LHCN-M2 (cell line): ENCODE measurements at places on chromosomes 1 and 21.

- DNase-seq: peak; percentile 81
Observed at GRCh38 chr1:208652296-208653160, 408.3 kb upstream of the PLXNA2 start.

DNA sequence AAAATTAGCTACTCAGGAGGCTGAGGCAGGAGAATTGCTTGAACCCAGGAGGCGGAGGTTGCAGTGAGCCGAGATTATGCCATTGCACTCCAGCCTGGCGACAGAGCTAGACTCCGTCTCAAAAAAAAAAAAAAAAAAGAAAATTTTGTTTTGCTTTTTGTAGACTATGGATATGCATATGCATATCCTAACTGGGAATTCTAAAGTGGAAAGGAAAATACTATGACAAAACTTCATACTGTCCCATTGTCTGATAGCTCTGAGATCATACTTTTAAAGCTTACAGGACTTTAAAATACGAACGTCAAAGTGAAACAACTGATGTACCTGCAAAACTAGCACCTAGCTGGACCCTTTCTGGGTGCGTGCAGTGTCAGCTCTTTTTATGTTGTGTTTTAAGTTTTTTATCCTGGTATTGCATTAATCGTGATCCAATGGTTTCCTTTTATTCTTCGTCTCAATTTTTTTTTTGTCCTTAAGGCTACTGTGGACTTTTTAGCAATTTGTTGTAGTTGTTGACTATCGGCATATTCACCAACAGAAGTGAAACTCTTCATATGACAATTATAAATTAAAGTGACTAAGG, 19.2 kb downstream of the SPRTN start:
- no peak for DNase-seq

GRCh38 chr1:245807954-245808719, 653.4 kb downstream of the KIF26B start:
- no peak for DNase-seq

DNA sequence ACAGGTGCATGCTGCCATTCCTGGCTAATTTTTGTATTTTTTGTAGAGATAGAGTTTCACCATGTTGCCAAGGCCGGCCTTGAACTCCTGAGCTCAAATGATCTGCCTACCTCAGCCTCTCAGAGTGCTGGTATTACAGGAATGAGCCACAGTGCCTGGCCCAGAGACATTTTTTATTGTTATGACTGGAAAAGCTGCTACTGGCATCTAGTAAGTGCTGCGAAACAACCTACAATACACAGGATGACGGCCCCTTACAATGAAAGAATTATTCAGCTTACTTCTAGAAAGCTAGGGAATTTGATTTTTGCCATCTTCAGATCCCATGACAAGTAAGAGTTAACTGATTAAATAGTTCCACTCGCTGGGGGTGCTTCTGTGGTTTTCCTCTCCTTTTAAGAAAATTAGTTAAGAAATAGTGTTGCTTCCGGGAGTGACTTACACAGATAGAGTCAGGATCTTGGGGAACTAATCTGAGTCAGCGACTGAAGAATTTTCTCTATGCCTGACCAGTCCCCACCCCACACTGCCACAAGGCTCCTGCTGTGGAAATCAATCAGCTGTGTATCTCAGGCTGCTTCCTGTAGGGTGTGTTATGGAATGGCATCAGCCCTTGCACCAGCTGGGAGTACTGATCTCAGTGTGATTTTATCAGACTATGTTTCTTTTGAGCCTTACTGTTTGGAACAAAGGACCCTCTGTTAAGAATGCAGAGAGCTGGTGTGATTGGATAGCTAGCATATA, 93.0 kb upstream of the BMP8A start:
- peak; percentile 100 for DNase-seq

GRCh38 chr1:230544758-230545157, 97.5 kb upstream of the COG2 start:
- DNase-seq: no peak

DNA sequence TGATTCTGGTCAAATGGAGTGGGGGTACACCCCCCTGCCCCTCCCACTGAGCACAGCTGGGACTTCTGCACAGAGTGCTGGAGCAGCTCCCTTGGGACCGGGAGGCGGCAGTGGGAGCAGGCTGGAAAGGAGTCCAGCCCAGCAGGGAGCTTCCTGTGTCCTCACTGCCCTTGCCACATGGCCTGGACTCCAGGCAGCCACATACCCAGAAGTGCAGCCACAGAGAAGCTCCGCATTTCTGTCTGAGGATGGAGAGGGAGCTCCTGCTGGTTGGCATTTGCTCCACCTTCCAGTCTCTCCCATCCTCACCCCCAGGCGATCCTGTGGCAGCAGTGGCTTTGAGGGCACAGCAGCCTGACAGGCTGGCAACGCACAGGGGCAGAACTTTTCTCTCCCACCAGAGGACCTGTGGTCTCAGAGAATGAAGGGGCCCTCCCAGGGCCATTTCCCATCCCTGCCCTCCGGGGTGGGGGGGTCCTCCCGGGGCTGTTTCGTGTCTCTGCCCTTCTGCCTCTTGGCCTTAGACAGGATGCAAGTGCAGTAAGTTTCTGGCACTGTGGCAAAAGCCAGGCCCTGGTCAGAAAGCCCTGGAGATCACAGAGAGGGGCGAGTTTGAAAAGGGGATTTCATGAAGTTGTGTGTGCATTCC, 103.6 kb upstream of the COL6A1 start:
- peak; percentile 73 for DNase-seq

- peak; percentile 49 for DNase-seq
Observed at GRCh38 chr1:85554630-85555327, 25.8 kb upstream of the CCN1 start.

DNA sequence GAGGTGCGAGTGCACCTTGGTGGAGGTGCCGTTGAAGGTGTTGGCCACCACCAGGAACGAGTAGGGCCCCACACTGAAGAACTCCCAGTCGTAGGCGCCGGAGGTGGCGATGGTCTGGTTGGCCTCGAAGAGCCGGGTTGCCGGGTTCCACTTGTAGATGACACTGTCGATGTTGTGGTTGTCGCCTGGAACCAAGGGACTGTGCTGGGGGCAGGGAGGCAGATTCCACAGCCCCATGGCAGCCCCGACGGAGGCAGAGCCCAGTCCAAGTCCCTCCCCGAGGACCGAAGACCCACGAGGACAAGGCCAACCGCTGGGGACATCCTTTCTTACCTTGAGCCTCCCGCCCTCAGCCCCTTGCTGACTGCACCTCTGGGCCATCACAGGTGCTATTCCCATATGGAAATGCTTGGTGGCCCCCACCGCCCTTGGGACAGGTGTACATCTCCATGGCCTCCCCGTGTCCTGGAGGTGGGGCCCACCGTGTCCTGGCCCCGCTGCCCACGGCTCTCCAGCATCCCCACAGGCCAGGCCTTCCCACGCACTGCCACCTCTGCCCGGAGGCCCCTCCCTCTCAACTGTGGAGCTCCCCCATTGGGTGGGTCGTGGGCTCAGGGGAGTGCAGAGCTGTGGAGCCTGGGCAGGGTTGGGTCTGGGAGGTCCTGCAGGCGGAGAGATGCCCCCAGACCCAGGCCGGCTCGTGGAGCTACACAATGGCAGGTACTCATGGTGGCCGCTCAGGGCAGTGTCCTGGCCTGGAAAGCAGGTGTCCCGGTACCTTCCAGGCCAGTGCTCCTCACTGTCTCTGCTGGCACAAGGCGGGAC, 17.9 kb downstream of the KRTAP10-1 start:
- no peak for DNase-seq

- peak; percentile 66 for DNase-seq
Observed at GRCh38 chr1:206912445-206913095, 9.2 kb downstream of the FCMR start.

- no peak for DNase-seq
Observed at GRCh38 chr1:198174297-198174696, 17.5 kb downstream of the NEK7 start.
